ENCODE measurements at places on chromosomes 13 and 19.

DNA sequence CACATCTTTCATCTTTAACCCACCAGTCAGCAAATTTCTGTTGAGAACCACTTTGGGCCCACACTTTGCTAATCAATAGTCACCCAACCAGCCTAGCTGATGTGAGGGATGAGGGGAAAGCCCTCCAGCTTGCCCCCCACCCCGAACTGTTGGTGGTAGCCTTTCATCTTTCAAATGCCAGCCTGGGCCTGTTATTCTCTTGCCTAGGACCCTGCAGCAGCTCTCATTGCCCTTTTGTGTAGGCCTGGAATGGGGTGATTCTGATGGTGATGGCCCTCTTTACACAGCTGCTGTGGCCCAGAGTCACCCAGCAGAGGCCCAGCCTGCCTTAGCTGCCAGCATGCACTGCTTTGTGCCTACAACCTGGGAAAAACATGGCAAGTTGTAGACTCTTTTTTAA, 294.5 kb downstream of the SLC7A1 start:
- no peak for DNase-seq

- no peak for DNase-seq
These were observed 23.0 kb downstream of the GTF2F2 start for GRCh38 chr13:45143346-45143751.

DNA sequence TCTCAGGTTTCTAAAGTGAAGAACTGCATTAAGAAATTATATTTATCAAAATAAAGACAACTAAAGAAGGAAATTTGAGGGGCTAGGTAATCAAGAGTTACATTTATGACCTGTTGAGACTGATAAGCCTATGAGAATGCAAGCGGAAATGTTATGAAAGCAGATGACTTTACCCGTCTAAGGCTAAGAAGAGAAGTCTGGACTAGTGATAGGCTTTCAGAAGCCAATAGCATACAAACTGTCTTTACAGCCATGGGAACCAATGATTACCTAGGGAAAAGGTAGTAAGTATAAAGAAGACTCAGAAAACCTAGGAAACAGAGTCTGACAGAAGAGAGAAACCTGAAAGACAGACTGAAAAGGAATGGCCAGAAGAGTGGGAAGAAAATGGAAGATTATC, 11.2 kb downstream of the TSC22D1 start:
- DNase-seq, result no peak

DNA sequence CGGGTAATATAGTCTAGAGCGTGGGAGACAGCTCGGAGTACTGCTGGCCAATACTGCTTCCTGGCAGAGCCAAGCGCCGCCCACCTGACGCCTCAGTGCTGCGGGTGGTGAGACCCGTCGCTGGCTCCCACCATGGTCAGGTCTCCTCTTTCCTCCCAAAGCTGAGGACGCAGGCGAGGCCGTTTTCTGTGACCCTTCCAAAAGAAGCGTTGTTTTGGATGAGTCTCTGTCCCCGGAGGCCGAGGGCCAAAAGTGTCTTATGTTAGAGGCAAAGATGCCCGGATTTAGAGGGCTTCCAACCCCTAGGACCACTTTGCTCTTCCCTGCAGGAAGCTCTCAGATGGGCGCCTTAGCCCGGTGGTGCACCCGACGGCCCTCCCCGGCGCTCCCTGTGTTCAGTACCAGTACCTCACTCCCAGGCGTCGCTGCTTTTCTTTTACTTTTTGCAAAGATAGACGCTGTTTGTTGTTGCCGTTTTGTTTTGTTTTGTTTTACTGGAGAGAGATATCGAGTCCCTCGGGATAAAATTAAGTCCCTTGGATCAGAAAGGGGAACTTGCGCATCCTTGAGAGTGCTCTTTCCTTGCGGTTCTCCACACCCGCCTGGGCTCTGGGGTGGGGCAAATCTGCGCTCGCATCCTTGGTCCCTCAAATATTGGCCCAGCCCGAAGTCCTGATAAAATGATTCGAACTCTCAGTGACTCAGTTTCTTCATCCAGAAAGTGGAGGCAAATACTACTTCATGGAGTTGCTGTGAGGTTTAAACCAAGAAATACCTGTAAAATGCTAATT, 7.0 kb downstream of the PDX1 start:
- no peak for DNase-seq

DNA sequence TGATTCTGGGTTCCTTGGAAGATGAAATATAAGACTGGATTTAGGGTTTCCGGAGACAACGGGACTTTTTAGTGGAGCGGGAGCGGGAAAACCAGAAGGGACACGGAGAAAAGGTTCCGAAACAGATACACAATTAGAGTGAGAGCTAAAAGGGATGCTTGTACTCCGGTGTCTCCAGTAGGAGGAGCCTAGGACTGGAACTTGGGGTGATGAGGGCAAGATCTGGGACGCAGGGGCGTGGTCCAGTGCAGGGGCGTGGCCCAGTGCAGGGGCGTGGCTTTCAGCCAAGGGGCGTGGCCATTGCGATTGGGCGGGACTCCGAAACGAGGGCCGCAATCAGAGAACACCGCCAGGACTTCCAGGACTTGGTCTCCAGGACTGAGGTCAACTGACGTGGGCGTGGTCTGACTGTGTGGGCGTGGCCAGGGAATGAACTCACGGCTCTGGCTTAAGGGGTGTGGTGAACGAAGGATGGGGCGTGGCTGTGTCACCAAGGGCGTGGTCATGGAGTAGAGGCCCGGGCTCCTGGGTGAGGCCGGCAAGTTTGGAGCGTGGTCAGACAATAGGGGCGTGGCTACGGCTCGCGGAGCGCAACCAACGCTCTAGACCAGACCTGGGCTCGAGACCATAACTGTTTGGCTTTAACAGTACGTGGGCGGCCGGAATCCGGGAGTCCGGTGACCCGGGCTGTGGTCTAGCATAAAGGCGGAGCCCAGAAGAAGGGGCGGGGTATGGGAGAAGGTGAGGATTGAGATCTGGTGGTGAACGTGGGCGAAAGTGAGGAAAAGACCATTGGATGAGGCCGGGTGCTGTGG, at the start of gene DKKL1:
Gene DKKL1 (plus strand): TSS at position 610 of the 815 bp plus-strand sequence. CDS start 122 bp downstream, at position 732.
- DNase-seq, result peak; percentile 100

- DNase-seq, result no peak
These were observed 204.8 kb upstream of the ZNF536 start for GRCh38 chr19:30167206-30167868.
